ENCODE measurements at places on chromosomes 4 and X.

GRCh38 chr4:103375278-103375677, 177.1 kb upstream of the CENPE start:
- no peak for DNase-seq

GRCh38 chr4:74190919-74191397, 33.0 kb downstream of the MTHFD2L start:
- DNase-seq = no peak

GRCh38 chr4:73053076-73053475, 16.4 kb downstream of the COX18 start:
- DNase-seq = no peak

DNA sequence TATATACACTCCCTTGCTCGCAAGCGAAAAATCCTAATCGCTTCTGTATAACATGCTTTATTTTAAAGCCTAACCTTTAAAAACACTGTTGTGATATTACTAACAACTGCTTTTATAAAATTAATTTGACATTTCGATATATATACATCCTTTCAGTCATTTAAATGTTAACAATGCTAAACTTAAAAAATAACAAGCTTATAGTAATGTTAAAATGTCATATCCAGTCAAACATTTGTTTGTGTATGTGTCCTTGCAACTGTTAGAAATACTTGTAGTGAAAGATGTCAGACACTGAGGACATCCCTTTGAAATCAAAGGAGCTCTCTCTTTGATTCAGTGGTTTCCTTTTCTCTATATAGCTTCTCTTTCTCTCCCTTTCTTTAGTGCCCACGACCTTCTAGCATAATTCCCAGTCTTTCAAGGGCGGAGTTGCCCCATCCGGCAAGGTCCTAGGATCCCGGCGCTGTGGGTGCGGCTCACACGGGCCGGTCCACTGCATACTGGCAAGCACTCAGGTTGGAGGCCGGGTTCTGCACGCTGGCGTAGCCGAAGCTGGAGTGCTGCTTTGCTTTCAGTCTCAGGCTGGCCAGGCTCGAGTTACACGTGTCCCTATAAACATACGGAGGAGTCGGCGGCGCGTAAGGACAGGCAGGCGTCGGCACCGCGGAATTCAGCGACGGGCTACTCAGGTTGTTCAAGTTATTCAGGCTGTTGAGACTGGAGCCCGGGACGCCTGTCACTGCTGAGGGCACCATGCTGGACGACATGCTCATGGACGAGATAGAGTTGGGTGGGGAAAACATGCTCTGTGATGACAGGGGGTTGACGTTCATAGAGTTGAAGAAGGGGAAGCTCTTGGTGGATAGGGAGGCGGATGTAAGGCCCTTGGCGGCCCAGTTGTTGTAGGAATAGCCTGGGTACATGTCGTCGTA, 5.0 kb downstream of the PITX2 start:
- no peak for DNase-seq

- DNase-seq = no peak
Measured at GRCh38 chr4:15776871-15777648, 1.1 kb upstream of the CD38 start.

Data from pons (tissue), 1 donor.